ENCODE measurements at places on chromosomes 13 and 19.

GRCh38 chr19:7682175-7682855 is 1.7 kb downstream of the TRAPPC5 start:
- no peak for DNase-seq

GRCh38 chr13:27631665-27632064 is 10.0 kb downstream of the POLR1D start:
- DNase-seq = no peak

GRCh38 chr13:111975539-111976473 is 91.1 kb upstream of the SOX1 start:
- no peak for DNase-seq

DNA sequence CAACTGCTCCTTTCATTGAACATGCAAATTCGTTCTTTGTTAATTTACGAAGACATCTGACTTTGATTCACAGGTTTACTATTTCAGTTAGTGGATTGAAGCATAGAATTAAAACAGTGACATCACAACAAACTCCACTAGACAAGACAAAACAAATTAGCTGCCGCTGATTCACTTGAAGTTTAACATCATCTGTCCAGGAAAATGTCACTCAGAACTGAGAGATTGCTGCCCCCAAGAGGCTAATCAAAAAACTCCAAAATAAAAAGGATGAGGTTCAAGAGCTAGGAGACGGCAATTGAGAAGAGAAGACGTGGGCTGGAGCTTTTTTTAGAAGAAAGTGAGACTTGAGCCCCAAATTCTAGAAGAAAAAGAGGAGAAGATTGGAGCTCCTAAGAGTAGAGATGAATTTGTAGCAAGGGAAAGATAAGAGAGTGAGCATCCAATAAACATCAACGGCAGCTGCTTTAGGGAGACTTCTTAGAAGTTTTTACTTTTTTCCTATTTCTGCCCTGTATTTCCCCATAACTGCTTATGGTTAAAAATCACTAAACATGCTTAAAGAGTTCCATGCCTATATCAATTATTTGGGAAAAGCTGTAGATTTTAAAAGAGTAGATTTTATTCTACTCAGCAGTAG is 40.8 kb upstream of the TPP2 start:
- DNase-seq = no peak

DNA sequence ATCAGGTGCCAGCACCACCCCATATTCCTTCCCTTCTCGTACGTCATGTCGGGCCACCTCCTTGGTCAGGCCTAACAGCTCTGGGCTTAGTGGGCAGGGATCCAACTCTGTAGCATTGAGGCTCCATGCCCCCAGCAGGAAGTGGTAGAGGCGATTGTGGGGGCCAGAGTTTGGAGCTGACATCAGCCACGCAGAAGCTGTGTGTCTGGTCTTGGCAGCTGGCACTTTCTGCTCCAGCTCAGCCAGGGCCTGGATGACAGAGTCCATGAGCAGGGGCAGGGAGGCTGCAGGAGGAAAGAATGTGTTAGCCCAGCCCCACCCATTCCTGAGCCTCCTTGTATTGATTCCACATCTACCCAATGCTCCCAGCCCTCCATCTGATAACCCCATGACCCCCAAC is 3.0 kb downstream of the PGLYRP2 start:
- no peak for DNase-seq

DNA sequence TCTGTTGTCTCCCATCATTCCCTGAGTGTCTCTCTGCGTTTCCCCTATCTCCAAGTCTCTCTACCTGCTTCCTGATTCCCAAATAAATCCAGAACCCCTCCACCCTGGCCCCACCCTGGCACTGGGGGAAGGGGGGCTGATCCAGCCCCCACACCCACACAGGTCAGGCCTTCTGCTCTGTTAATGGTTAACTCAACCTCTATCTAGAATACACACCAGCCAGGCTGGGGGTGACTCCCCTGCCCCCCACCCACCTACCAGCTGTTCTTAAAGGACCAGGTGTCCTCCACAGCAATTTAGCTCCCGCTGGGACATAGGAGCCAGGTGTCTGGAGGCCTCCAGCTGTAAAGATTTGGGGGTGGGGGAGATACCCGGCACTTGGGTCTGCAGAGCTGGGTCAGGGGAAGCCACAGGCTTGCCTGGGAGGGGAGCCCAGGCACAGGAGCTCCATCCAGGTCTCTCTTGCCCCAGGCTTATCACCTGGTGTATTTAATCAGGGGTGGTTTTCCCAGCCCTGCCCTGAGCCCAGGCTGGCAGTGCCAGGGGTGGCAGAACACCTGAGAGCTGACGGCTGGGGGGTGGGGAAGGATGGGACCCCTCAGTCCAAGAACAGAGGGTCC is 3.9 kb downstream of the IRF2BP1 start:
- DNase-seq = no peak

DNA sequence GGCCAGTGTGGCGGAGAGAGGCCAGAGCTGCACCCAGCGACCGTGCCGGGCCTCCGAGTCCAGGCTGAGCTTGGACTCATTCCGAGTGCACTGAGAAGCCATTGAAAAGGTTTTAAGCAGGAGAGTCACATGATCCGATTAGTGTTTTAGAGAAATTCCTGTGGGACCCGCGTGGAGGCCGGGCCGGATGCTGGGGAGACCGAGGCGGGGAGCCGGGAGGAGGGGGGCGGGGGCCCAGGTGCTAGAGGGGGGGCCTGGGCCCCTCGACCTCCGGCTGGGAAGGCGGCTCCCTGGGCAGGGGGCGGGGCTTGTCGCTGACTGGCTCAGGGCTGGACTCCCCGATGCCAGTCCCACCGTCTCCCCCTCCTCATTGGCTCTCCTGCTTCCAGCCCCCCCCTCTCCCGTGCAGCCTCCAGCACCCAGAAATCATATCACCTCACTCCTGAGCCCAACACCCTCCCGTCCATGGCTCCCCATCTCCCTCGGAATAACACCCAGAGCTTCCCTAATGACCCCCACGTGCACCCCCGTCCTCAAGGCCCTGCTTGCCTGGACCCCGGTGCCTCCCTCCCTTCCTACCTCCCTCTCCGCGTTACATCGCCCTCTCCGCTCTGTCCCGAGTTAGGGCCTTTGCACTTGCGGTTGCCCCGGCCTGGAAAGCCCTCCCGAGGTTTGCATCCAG is 5.2 kb upstream of the ZNF579 start:
- peak; percentile 78 for DNase-seq

- no peak for DNase-seq
These were observed 10.6 kb downstream of the KLF2 start for GRCh38 chr19:16335226-16335625.
